ENCODE measurements at places on chromosomes 11 and 22.

DNA sequence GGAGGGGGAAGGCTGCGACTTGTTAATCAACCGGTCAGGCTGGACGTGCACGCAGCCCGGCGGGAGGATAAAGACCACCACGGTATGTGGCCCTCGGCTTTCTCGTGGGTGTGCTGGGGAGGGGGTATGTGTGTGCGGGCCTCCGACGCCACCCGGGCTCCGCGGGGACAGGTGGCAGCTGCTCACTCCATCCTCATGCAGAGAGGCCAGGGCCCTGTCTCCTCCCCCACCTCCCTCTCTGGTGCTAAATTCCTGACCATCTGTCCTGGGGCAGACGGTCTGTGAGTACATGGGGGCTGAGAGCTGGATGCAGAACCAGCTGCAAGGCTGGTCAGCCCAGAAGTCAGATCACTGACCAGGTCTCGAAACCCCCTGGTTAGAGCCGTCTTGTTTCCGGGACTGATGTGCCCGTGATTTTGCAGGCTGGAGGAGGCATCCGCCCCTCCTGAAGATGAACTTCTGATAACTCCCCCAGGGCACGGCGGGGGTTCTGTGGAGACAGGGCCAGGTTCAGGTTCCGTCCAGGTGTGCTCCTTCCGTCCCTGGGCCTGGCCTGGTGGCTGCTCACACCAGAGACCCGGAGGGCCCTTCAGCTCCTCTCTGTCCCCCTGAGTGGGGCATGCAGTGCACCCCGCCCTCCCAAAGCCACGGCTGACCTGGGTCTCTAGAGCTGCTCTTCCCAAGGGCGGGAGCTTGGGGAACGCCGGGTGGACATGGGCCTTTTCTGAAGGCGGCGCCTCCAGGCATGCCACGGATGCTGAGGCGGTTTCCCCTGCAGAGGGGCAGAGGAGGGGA is 1119.7 kb downstream of the BRD1 start:
- no peak for DNase-seq

DNA sequence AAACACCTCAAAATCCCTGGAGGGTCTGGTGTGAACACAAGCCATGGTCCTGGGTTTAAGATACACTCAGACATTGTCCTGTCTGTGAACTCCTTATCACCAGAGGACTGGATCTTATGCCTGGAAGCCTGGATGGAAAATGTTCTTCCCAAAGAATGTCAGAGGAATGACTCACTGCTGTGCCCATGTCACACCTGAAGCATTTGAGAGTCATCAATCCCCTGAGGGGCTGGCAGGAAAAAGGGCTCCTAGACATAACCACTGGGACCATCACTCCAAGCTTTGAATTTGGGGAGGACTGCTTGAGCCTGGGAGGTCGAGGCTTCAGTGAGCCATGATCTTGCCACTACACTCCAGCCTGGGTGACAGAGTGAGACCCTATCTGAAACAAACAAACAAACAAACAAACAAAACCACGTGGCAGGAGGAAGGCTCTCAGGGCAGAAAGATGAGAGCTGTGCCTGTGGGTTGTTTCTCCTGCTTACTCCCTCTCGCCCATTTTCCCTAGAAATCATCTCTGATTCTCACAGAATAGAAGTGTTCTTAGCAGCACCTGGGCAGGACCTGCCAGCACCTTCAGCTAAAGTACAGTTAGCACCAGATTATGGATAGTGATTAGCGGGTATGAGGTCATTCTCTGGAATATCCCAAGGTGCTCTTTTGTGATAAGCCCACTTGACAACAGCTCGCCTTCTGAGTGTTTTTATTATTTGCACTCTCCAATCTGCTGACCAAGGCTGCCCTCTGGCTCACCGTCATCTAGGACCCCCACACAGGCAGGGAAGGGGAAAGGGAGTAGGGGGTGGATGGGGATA is 11.9 kb upstream of the PRG2 start:
- no peak for DNase-seq

DNA sequence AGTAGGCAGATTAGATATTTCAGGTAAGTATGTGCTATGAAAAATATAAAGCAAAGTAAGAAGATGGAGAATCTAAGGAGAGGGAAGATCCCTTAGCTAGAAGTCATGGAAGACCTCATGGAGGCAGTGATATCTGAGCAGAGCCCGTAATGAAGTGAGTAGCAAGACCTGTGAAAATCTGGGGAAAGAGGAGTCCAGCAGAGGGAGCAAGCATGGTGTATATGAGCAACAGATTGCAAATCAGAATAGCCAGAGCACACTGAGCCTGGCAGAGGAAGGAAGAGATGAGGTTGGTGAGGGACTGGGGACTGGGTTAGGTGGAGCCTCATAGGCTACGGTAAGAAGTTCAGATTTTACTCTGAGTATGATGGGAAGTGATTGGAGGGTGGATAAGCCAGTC is 9.4 kb downstream of the LHFPL7 start:
- peak; percentile 11 for DNase-seq

DNA sequence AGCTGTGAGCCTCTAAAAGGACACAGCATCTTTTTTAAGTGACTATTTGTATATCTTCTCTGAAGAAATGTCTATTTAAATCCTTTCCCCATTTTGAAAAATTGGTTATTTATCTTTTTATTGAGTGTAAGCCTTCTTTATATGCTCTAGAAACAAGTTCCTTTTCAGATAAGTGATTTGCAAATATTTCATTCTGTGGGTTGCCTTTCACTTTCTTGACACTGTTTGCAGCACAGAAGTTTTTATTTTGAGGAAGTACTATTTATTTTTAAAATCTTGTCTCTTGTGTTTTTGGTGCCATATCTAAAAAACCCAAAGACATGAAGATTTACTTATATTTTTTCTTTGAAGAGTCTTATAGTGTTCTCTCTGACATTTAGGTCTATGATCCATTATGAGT is 40.1 kb upstream of the LYVE1 start:
- DNase-seq, result no peak

- no peak for DNase-seq
These were observed at the start of gene OSM for GRCh38 chr22:30266445-30267381. Gene OSM (minus strand): TSS chr22:30266851. CDS start chr22:30266799, 52 bp downstream.

GRCh38 chr22:24380220-24380904 is 47.0 kb upstream of the ADORA2A start:
- no peak for DNase-seq

Data from fibroblast of mammary gland (primary cell).